ENCODE measurements at places on chromosomes 2 and 18. TPM values are rescaled to one million over a fixed set of nuclear protein-coding genes. Genes with fewer than 3 reads are reported as not detected.

ATOH8 gene
- not detected for total RNA-seq

- H3K4me1 ChIP-seq = no peaks in the 10 kb centered on the region
- no peak overlapping the region for H3K4me3 ChIP-seq
- H3K27ac ChIP-seq = no peak overlapping the region
Observed at GRCh38 chr18:64334748-64335147, 185.9 kb upstream of the LINC00305 start.

PSMD14 gene
- total RNA-seq = 100 TPM

GRCh38 chr2:46537624-46538295 lies 58.4 kb downstream of the TMEM247 start:
- no peaks in the 10 kb centered on the region for H3K27me3 ChIP-seq
- H3K4me3 ChIP-seq = no peak overlapping the region
- H3K27ac ChIP-seq = no peak overlapping the region
- H3K36me3 ChIP-seq = no peaks in the 10 kb centered on the region
- DNase-seq = no peak
